GM23248 (cell line): ENCODE measurements at places on chromosomes 2 and 18. TPM values are rescaled to one million over a fixed set of nuclear protein-coding genes. Genes with fewer than 3 reads are reported as not detected.

- no peak for DNase-seq
Measured at GRCh38 chr18:48784656-48785055, 166.1 kb downstream of the SMAD7 start.

Gene ST6GAL2
- total RNA-seq, result not detected in 2 replicates

DNA sequence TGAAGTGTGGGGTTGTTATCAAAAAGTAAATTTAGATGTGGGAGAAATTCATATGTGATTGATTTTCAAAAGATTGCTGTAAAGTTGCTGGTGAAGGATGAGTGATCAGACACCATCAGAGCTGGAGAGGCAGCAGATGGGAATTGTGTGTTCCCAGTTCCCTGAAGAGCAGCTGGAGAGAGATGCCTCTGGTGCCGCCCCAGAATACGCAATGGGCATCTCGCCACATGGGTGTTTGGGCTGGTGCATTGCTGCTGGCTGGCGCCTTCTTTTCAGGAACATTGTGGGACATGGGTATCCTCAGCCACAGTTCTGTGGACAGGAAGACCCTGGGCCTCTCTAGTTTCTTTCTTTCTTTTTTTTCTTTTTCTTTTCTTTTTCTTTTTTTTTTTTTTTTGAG lies 11.9 kb downstream of the ATG4B start:
- no peak for DNase-seq

Gene TRAPPC12
- total RNA-seq, result 48.1 and 70.4 TPM in 2 replicates

Gene TBR1
- total RNA-seq, result 0.97 TPM in 1 of 2 replicates, not detected in the other

- DNase-seq, result no peak
Measured at GRCh38 chr2:19890104-19890503, 11.7 kb downstream of the TTC32 start.

DNA sequence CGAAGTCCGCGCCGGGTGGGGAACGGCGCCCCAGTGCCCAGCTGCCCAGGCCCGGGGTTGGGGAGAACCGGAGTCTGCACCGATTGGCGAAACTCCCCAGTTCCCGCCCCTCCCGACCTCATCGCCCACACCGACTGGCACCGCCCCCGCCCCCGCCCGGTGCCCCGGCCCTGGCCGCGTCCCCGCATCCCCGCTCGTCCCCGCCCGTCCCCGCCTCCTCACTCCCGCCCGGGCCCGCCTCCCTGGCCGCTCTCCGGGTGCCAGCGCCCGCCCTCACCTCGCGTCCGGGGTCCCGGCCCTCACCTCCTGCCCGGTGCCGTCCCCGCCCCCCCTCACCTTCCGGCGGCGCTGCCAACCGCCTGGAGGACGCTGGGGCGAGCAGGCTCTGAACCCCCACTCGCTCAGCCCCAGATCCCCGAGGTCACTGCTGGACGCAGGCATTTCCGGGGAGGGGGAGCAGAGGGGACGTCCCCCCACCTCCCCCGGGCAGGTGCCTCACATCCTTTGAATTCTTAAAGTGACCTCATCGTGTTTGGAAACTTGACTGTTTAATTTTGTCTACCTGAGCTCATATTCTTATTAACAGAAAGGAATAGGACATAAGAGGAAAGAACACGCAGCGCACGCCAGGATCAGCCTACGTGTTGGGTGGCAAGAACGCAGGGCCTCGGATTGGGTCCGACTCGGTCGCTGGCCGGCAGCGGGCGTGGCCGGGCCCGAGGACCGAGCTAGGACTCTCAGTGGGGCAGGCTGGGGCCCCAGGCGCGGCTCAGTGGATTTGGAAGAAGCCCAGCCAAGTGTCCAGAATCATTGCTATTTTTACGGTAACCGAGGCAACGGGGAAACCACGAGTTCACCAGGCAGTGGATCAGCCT lies at the start of gene FAM110C:
FAM110C (minus strand) TSS at position 35 of the 875 bp plus-strand sequence. CDS start 120 bp downstream, outside the sequence.
- DNase-seq, result peak; percentile 6

GRCh38 chr2:216536734-216537210 lies 38.1 kb downstream of the RPL37A start:
- DNase-seq, result peak; percentile 62

Gene MBOAT2
- 87.4 and 116 TPM in 2 replicates for total RNA-seq

DNA sequence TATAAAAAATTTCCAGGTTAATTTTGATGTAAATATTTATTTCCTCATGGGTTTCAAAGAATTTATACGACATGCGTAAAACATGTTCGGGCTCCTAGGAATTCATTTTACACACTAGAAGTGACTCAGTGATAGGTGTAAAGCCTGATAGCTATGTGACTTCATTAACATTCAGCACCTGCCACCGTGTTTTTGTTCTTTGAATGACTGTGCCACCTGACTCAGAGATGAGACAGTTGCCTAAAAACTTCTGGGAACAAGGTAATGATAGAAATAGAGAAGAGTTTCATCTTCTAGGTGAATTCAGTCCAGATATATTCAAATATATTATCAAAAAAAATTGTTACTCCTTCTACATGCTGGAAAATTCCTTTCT lies 10.0 kb downstream of the IL1R2 start:
- no peak for DNase-seq

Gene SNORC
- 0.63 TPM in 1 of 2 replicates, not detected in the other for total RNA-seq

Gene APOB
- not detected in 2 replicates for total RNA-seq

Gene VSNL1
- total RNA-seq, result 1.8 TPM in 1 of 2 replicates, not detected in the other

GRCh38 chr2:73749314-73749713 lies 12.2 kb upstream of the TPRKB start:
- no peak for DNase-seq

DNA sequence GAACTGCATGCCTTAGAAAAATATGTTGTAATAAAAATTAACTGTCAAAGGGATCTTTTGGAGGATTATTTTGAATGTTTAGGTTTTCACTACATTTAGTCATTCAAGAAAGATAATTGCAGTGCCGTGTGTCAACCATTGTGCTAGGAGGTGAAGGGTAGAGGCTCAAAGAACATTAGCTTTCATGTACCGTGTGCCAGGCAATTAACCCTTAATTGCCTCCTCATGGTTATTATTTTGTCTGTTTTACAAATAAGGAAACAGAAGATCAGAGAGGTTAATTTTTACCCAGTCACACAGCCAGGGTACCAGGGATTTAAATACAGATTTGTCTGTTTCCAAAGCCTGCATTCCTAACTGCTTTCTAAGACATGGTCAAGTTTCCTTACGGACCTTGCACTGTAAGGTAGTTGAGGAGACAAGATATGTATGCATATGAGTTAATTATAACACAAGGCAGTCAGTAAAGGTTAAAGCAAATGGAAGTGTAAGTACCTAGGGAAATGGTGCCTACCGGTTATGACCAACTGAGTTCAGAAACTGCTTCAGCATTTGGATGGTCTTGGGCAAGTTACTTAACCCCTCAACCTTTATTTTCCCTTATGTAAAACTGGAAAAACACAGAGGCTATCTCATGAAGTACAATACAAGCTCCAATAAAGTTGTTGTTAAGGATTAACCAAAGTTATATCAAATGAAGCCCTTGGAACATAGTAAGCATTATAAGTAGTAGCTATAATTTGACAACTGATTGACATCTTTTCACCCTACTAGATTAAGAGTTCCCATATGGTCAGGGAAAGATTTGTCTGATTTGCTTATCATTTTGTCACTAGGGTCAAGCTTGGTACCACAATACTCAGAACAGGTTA lies 434.9 kb downstream of the MBD2 start:
- DNase-seq, result no peak
